ENCODE measurements at places on chromosomes 4 and X.
A peak's percentile ranks its signal among the peaks of the same experiment; 100 is the strongest.

- DNase-seq, result no peak
Measured at GRCh38 chr4:151251603-151252304, 25.2 kb upstream of the PRSS48 start.

DNA sequence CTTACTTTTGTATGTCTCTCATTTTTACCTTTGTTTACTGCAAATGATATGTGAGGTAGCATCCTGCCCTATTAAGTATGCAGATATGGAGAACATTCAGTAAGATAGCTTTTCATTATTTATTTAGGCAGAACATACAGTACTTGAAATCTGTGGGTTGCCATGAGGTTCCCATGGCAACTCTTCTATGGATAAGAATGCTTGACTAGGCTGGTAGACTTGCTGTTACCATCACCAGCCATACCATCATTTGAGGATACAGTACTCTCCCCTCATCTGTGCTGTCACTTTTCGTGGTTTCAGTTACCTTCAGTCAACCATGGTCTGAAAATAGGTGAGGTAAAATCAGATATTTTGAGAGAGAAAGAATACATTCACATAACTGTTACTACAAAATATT is 56.7 kb downstream of the NAF1 start:
- DNase-seq, result no peak

GRCh38 chr4:182627996-182628395 is 289.2 kb downstream of the DCTD start:
- no peak for DNase-seq

- DNase-seq, result peak; percentile 2
Measured at GRCh38 chr4:153432965-153433753, 33.0 kb upstream of the TMEM131L start.

DNA sequence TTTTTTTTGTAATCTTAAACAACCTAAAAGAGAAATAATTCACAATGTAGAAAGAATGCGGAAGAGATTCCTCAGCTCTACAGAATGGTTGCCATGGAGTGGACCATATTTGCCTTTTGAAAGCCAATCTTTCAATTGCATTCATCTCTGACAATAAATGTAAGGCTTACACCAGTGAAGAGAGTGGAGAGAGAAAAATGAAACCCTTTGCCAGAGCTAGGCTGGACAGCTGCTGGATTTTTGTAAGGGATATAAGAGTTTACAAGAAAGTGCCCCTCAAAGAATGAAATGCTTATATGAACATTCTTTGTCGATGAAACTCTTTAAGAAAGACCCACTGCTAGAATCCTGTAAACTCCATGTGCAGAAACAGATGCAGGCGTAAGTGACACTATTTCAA is 66.0 kb upstream of the FAT1 start:
- no peak for DNase-seq

GRCh38 chrX:105874790-105875189 is 52.5 kb downstream of the NRK start:
- DNase-seq, result no peak

- no peak for DNase-seq
Measured at GRCh38 chr4:91830681-91831395, 472.9 kb upstream of the GRID2 start.

- DNase-seq, result no peak
Measured at GRCh38 chr4:145635630-145636029, 16.4 kb downstream of the MMAA start.

DNA sequence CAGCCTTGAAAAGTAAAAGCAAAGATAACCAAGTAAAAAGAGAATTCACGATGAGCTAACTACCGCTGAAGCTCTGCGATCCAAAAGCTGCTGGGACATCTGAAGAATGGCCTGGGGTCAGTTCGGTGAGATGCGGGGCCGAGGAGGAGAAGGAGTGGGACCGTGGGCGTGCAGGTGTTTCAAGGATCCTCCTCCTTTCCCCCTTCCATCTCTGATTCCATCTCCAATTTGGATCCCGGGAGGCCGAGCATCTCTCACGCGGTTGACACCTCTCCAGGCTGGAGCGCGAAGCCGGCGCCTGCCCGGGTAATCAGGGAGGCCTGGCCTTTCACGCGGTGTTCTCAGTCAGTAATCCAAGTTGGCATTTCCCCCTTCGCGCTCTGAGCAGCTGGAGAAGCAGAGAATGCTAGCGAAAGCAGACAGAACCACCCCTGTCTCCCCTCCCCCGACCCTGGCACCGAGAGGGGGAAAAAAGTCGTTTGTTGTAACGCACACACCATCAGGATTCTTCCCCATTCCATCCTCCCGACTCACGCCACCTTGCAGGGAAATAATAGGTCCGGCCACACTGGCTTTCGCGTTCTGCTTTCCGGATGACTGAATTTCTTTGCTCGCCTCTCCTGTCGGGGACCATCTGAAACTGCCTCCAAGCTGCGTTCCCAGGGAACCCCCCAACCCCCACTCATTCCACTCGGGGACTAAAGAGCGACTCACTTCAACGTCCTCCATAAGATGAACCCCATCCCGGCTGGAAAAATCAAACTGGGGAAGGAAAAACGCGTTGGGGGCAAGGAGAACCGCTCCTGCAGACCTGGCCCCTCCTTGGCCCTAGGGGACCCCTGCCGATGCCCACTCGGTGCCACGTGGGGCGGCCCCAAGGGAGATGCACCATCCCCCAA is 6.5 kb downstream of the NEUROG2 start:
- no peak for DNase-seq

DNA sequence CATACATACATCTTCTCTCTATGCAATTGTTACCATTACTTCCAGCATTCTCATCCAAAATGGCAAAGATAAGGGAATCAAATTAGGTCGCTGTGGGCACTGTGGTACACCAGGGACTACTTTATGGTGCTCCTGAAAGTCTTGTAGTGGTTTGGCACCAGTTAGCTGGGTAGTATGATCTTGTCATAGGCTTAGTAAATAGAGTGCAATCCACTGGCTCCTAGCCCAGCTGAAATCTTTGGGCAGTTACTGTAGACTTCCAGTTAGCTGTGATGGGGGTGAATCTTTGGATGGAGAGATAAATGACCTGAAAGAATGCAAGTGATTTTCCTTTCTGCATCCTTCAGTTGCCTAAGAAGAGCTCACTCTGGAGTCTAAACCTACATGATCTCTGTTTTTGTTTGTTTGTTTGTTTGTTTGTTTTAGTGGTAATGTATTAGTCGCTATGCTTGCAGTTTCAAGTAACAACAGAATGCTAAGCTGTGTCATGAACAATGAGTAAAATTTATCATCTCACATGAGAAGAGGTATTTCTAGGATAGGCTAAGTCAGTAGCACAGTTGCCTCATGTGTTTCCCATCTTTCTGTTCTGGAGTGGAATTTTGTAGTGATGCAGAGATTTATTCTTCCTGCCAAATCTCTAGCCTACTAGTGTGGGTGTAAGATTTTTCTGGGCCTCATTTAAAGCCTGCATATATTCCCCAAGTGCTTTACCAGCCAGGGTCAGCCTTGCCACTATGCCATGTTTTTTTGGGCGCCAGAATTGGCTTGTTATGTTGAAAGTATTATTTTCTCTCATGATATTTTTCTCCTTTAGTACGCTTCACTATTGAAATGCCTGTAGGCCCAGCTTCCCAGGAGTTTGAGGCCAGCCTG is 24.2 kb downstream of the HERC3 start:
- DNase-seq, result no peak

- no peak for DNase-seq
Measured at GRCh38 chr4:170420255-170420693, 330.5 kb upstream of the AADAT start.

- no peak for DNase-seq
Measured at GRCh38 chr4:89889289-89889688, 5.4 kb upstream of the MMRN1 start.

DNA sequence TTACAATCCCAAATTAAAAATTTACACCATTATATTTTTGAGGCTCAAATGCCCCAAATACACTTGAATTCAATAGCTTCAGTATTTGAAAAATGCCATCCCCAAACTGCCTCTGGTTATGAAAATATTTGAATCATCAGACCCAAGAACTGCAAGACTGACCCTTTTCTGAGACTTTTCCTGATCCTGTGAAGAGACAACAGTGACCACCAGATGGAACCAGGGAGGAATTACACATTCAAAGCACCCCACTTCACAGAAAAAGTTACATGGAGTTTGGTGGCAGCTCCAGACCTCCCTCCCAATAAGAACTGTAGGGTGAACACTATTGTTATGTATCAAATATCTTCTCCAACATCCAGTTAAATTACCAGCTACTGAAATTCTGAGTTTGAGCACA is 44.0 kb upstream of the SCD5 start:
- no peak for DNase-seq

GRCh38 chr4:188688956-188689355 is 549.7 kb downstream of the TRIML1 start:
- DNase-seq, result no peak

DNA sequence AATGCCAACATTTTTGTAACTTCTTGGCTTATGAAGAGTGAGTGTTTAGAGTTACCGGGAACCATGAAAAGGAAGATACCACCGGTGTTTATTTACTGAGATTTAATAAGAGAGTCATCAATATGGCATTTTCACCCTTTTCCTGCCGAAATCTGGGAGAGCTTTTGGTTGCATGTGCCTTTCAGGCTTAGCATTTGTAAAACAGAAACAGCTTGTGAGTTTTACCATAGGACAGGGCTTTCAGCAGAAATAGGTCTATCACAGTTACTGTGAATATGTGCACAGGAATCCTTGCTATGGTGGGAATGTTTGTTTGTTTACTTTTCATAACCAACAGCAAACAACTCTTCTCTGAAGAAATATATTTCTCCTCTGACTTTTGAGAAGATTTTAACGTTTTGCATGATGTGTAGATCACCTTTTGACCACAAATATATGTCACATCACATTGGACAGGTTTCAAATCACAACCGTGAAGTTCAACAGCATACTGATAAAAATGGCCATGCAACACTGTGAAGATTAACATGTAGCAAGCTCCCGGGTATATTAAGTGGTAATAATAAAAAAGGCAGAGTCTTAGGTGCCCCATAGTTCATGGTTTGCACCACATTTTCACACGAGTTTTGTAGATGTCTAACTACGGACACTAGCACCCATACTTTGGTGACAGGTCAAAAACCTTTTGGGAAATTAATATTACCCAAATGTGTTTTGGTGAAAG is 21.3 kb downstream of the ARHGAP24 start:
- no peak for DNase-seq

DNA sequence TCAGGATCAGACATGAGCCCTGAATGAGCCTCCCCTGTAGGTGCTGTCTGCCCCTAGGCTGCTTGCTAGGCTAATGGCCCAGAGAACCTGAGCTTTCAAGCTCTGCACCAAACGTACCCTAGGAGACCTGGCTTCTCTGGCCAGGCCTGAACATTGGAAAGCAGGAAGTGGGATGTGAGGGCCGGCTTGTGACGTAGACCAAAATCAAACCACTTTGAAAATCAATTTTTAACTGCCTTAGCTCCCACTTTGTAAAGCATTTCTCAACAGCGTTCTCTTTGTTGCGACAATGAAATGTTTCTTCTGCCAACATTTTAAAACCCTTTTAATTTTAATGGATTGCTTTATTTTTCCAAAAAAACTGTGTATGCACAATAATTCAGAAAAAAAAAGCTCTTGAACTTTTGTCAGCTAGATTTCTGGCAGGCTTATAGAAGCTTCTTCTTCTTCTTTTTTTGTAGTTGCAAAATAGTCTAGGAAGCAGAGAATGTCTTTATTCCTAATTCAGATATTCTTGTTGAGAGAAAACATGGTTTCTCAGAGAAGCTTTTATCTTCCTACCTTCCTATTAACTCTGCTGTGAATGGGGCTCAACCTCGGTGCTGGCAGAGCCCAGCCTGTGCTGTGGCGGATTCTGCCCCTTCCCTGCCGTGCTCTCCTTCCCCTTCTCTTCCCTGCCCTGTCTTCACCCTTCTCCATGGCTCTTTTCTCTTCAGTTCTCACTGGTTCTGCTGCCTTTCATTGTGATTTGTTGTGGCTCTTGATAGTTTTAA is 145.2 kb upstream of the SFRP2 start:
- no peak for DNase-seq

- no peak for DNase-seq
Measured at GRCh38 chr4:6918338-6918737, 8.7 kb downstream of the TBC1D14 start.

DNA sequence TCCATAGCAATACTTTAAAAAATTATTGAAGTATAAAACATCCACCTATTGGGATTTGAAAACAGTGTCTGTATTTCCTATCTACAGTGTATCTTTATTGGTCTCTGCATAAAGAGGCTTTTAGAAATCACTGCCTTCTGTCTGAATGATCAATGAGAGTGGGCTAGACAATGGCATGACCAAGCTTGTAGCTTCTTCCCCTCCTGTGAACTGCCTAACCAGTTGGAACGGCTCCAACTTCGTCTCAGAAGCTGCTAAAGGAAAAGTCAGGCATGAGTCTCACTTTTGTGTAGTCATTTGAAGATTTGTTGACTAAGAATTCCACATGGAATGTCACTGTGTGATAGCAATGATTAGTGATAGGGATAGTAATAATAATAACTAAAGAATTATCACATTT is 64.2 kb downstream of the INTS12 start:
- no peak for DNase-seq

- DNase-seq, result no peak
Measured at GRCh38 chr4:119240128-119240527, 27.6 kb downstream of the USP53 start.

- no peak for DNase-seq
Measured at GRCh38 chr4:71689822-71690221, 94.1 kb downstream of the GC start.

DNA sequence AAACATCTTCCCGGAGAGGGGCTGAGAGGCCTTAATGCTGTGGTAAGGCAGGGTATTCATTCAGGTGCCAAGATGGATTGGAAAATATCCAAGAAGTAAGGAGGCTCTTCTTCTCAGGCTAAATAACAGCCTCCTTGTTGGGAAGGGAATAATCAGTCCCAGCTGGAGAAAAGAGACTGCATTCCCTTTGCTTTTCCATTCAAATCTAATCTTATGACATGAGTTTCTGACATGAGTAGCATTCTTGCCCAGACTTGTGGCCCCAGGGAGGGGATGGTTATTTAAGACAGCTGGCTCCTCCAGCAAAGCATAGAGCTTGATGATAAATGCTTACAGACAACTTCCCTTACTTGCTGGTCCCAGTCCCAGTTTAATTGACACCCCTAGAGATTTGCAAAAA is 98.3 kb downstream of the DCLK2 start:
- no peak for DNase-seq

GRCh38 chr4:152106113-152106763 is 345.4 kb upstream of the GATB start:
- no peak for DNase-seq

DNA sequence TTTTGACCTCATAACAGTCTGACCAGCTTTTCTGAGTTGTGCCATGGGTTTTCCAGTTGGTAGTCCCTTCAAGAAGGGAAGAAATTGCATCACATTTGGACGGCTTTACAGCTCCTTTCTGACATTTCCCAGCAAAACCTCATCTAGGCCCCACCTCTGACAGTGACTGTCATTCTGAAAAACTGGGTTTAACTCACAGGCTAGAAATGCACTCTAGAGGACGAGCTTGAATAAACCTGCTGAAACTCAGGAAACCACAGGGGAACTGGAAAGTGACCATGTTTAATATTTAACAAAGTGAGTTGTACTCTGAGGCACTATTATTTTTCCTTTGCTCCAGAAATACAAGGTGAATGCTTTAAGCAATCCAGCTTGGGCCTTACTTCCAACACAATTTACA is 434.3 kb upstream of the RASGEF1B start:
- no peak for DNase-seq
